CD4-positive, alpha-beta T cell (primary cell): ENCODE measurements at places on chromosomes 7 and 10. TPM values are rescaled to one million over a fixed set of nuclear protein-coding genes. Genes with fewer than 3 reads are reported as not detected.

- no peak for DNase-seq
These were observed 104.3 kb upstream of the LANCL2 start for GRCh38 chr7:55260676-55261385.

GRCh38 chr7:44917465-44917864 lies 32.1 kb upstream of the PURB start:
- no peak for DNase-seq

The ZNF804B gene
- total RNA-seq: not detected

The PPP1R9A gene
- total RNA-seq: not detected

The PNLIPRP2 gene
- not detected for total RNA-seq

GRCh38 chr7:68748934-68749900 lies 849.1 kb upstream of the AUTS2 start:
- DNase-seq: no peak

The EN2 gene
- total RNA-seq: not detected

The NKX2-3 gene
- not detected for total RNA-seq

GRCh38 chr7:1961701-1962276 lies 271.0 kb downstream of the MAD1L1 start:
- DNase-seq: peak; percentile 42

GRCh38 chr10:100848770-100849169 lies 64.0 kb upstream of the SLF2 start:
- DNase-seq: no peak

The NPC1L1 gene
- total RNA-seq: 0.08 TPM

The TRPV5 gene
- total RNA-seq: not detected

The GPER1 gene
- total RNA-seq: not detected

DNA sequence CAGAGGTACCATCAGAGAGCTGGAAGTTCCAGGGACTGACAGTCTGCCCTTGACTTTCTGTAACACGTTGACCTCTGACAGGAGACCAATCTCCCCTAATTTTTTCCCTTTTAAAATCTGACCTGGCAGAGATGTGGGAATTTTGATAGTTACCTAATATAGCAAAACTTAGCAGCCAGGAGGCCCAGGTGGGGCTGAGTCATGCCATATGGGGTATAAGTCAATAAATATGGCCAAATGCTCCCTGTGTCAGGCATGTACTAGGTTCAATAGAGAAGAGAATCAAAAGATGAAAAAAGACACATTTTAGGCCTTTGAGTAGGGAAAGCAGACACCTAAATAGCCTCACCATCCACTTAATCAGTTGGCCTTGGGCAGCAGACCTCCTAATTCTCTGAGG lies 6.1 kb upstream of the GRK5 start:
- no peak for DNase-seq

The UTF1 gene
- not detected for total RNA-seq

The PIK3AP1 gene
- total RNA-seq: 0.58 TPM

DNA sequence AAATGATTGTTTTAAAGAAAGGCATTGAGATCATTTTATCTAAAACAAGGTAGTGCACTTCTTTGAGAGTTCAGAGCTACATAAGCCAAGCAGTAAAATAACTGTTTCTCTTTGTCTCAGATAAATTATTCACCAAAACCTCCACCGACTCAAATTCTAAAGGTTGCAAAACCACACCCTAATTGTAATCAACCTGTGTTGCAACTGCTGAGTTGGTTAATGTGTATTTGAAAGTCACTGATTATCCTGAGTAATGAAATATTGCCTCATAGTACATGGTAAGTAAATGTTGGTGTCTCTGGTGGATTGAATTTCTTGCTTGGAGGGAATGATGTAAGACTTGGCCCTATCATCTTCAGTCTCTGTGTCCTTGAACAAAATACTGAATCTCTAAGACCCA lies 35.9 kb upstream of the CYP2C9 start:
- DNase-seq: no peak

DNA sequence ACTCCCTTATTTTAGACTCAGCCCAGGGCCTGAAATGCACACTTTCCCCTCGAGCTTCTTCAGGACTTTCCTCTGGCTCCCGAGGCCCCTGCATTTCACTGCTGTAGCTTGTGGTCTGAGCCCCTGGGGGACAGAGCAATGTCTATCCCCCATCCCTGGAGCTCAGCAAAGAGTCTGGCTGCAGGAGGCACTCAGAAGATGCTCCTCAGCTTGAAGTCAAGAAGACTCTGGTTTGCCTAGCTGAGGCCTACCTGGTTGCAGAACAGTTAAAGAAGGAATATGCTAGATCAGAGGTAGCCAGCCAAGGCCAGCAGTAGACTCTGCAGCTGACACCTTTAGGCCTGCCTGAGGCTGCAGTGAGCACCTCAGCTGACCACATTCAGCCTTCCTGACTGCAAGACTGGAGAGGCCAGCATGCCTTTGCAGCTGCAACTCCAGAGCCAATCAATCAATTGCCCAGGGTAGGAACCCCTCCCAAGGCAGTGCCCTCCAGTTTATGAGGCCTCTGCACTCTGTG lies 36.9 kb upstream of the IKZF1 start:
- no peak for DNase-seq

DNA sequence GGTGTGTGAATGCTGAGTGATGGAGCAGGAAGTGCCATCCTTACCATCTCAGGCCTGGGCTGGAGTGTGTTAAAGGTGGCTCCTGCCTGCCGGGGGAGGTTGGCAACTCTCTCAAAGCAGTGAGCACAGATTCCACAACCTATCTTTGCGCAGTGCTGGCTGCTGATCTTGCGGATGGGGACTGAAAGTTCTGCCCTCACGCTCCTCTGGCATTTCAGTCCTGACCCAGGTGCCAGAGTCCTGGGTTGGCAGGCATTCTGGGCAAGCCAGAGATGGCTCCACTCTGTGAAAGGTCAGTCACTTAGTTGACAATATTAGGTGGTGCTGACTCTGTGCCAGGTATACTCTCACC lies 315.5 kb downstream of the RPS24 start:
- no peak for DNase-seq

The PARD3 gene
- 0.71 TPM for total RNA-seq

DNA sequence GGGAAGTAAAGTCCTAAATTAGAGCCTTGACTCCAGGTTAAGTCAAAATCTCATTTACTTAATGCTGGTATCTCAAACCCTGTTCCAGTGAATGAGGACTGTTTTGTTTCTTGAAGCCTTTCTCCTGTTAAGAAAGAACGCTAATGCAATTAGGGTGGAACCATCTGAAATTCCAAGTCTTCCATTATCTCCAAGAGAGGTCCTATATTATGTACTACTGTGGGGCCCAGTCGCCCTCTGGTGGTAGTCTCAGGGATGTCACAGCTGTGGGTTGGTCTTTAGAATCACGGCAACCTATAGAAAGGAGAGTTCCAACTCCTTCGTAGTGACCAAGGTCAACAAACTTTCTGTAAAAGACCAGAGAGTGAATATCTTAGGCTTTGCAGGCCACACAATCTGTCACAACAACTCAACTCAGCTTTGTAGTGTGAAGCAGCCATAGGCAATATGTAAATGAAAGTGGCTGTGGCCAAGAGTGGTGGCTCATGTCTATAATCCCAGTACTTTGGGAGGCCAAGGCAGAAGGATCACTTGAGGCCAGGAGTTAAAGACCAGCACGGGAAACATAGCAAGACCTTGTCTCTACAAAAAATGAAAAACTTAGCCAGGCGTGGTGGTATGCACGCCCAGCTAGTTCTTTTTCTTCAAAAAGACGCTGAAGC lies 9.3 kb downstream of the RPP38 start:
- DNase-seq: peak; percentile 70

GRCh38 chr10:126171555-126171954 lies 216.7 kb downstream of the ADAM12 start:
- no peak for DNase-seq

GRCh38 chr7:68958571-68958970 lies 639.7 kb upstream of the AUTS2 start:
- DNase-seq: no peak

- no peak for DNase-seq
These were observed 4.6 kb downstream of the NET1 start for GRCh38 chr10:5416981-5417380.

DNA sequence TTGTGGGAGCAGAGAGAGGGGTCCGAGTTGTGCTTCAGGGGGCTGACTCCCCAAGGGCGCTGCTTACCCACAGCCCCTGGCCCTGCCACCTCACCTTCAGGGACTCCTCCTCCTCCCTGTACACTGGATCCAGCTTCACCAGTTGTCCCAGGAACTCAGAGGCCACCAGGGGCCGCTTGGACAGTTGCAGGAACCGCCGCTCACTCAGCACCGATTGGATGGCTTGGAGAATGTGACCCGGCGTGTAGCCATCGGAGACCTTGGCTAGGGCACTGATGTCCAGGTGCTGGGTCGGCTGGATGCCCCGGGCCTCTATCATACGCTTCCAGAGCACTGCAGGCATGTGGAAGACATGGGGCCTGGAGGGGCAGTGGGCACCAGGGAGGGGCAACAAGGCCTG lies 4.5 kb upstream of the ASB10 start:
- DNase-seq: no peak

- DNase-seq: no peak
These were observed 12.9 kb upstream of the AKR1D1 start for GRCh38 chr7:138063400-138063799.
